Progenitor cell of endocrine pancreas (in vitro differentiated cells): ENCODE measurements at places on chromosomes 6 and 20. TPM values are rescaled to one million over a fixed set of nuclear protein-coding genes. Genes with fewer than 3 reads are reported as not detected.

- peaks cover 4% of the 10 kb centered on the region for H3K27me3 ChIP-seq
- H3K4me1 ChIP-seq, result no peaks in the 10 kb centered on the region
- no peak overlapping the region for H3K27ac ChIP-seq
- no peak for DNase-seq
Measured at GRCh38 chr6:159033160-159034049, 11.4 kb downstream of the TAGAP start.

The DDAH2 gene
- total RNA-seq, result 218 and 233 TPM in 2 replicates

The SEL1L2 gene
- total RNA-seq, result not detected in 2 replicates

The COX4I2 gene
- not detected in 2 replicates for total RNA-seq

The SLC17A9 gene
- 8.0 and 8.3 TPM in 2 replicates for total RNA-seq

The HAO1 gene
- total RNA-seq, result not detected in 2 replicates

- H3K36me3 ChIP-seq, result peaks cover 2% of the 10 kb centered on the region
- no peak overlapping the region for H3K4me3 ChIP-seq
- H3K4me1 ChIP-seq, result peaks cover 18% of the 10 kb centered on the region
Measured at GRCh38 chr6:138977646-138978167, 10.3 kb downstream of the REPS1 start.

The MYH7B gene
- total RNA-seq, result 0.98 and 1.2 TPM in 2 replicates

DNA sequence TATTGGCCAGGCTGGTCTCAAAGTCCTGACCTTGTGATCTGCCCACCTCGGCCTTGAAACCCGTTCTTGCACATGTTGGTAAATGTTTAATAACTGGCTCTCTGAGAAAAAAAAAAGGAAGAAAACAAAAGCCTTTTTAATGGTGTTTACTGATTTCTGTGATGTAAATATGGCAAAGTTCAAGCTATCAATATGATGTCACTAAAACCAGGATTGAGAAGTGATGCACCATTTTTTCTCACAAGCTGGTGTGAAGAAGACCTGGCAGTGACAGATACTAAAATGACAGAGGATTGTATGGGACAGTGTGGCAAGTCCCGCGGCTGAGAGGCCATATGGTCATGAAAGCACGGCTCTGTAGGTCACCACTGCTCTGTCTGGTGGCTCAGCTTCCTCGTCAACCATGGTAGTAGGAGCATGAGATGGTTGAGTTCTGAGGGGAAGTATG is 196.3 kb upstream of the SUPT3H start:
- H3K4me3 ChIP-seq, result no peak overlapping the region
- H3K4me1 ChIP-seq, result no peaks in the 10 kb centered on the region
- DNase-seq, result no peak
- no peaks in the 10 kb centered on the region for H3K36me3 ChIP-seq
